ENCODE measurements at places on chromosomes 7 and 10. TPM values are rescaled to one million over a fixed set of nuclear protein-coding genes. Genes with fewer than 3 reads are reported as not detected.

MMP21 gene
- not detected for polyA plus RNA-seq

CALY gene
- polyA plus RNA-seq, result 3.3 TPM

TMEM236 gene
- polyA plus RNA-seq, result not detected

SEMA3A gene
- polyA plus RNA-seq, result 16.5 TPM

DNA sequence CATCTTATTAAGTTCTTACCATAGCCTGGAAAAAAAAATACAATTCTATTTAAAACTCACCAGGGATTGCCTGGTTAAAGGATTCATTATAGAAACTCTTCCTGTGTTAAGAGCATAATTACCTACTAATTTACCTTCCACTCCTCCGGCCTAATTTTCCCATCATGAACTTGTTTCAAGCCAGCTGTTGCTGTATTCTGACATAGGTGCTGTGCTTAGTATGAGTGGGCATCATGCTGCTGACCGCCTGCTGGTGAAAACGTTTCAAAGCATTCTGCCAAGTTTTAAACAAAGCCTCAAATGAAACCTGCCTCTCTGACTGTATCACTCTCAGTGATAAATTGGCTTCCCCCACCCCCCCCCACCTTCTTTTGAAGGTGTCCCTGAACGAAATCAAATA lies 47.8 kb upstream of the KCNMA1 start:
- no peak for DNase-seq

GRCh38 chr10:5497948-5498730 lies 1.2 kb downstream of the CALML5 start:
- no peak for DNase-seq

- peak; percentile 82 for DNase-seq
These were observed 11.8 kb downstream of the ZAN start for GRCh38 chr7:100745184-100745583.

- no peak for DNase-seq
These were observed 122.3 kb downstream of the ADCY1 start for GRCh38 chr7:45696476-45696875.

- peak; percentile 89 for DNase-seq
These were observed 473 bp downstream of the ADCK2 start for GRCh38 chr7:140673063-140673773.

GRCh38 chr7:132206594-132206993 lies 369.7 kb downstream of the PLXNA4 start:
- DNase-seq, result no peak

GRCh38 chr7:39493934-39494333 lies 72.3 kb upstream of the YAE1 start:
- DNase-seq, result no peak

DNA sequence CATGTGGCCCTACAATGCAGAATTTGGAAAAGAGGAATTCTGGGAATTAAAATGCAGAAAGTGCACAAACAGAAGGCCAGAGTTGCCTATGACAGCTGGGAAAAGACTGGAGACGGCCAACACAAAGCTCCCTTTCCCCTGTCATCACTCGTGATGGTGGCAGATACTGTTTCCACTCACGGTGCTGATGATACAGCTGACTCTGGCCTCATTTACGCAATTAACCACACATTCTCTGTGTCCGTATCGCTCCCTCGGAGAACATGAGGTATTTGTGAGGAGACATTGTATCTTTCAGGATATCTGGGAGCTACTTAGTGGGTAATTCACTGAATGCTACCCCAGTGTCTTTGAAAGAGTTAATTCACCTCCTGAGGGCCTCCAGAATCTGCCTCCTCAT lies 172.8 kb downstream of the TAX1BP1 start:
- DNase-seq, result no peak

DNA sequence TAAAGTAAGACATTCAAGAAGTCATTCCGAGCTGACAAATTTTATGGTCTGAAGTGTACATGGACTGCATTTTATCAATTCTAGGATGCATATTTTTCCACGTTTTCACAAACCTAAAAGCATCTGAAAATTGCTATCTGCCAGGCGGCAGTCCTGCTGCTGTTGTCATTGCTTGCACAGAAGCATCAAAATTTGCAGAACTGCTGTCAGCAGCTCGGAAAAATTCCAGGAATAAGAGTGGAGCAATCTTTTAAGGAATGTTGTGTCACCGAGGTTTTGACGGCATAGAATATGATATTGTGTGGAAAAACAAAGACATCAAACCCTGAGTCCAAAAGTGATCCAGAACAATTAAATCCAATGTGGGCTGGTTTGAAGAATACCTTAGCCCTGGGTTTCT lies 61.4 kb downstream of the CHCHD3 start:
- DNase-seq, result no peak

- DNase-seq, result no peak
These were observed 3.1 kb downstream of the PCOLCE start for GRCh38 chr7:100604976-100605911.

GRCh38 chr10:131568866-131569265 lies 257.3 kb upstream of the TCERG1L start:
- DNase-seq, result no peak

DNA sequence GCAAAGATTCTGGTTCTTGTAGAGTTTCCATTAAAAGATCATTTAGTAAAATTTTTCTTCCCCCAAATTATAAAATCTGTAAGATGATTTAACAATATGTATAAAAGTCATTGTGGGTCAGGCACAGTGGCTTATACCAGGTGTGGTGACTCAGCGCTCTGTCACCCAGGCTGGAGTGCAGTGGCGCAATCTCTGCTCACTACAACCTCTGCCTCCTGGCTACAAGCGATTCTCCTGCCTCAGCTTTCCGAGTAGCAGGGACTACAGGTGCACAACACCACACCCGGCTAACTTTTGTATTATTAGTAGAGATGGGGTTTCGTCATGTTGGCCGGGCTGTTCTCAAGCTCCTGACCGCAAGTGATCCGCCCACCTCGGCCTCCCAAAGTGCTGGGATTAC lies 68.0 kb downstream of the SEPTIN14 start:
- no peak for DNase-seq

DNA sequence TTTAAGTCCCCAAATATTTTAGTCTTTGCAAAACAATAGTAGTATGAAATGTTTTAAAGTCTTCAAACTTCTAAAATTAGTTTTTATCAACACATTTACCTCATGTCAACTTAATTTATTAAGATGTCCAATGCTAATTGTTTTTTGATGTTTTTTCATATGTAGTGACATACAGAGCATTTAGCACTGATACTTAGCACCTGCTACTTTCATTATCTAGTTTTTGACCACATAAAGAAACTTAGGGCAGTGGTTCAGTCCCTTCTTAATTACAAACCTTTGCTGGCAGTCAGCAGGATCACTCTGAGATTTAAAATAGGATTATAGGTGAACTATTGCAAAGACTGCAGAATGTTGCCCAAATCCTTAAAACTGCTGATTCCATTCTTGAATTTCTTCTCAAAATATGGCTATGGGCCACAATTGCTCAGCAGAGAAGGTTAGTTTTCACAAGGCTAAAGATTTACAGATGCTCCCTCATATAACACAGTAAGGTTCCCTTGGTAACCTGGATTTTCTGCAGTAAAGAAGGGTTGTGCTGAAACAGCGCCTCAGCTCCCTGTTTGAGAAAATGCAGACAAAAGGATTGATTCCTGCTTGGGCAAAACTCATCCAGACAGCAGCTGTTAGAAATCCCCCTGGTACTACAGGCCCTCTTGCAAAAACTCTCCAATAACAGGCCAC lies 3.4 kb downstream of the GPR85 start:
- no peak for DNase-seq

DNA sequence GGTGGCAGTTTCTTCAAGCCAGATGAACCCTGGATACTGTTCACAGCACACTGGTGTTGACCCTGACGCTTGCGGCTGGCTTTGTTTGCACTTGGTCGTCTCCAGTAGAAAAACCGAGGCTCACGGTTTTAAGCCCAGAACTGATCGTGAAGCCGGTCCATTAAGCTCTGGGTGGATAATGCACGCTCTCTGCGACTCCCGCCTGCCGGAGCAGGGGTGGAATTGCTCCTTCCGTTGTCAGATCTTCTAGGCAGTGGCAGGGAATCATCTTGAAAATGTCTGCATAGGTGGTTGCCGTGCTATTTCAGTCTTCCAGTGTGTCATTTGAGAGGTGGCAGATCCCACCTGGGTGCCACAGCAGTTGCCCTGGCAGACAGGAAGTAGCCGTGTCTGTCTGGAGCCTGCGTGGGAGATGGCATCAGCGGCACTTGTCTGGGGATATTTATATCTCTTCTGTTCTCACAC lies 35.9 kb upstream of the AP5Z1 start:
- DNase-seq, result peak; percentile 77

DNA sequence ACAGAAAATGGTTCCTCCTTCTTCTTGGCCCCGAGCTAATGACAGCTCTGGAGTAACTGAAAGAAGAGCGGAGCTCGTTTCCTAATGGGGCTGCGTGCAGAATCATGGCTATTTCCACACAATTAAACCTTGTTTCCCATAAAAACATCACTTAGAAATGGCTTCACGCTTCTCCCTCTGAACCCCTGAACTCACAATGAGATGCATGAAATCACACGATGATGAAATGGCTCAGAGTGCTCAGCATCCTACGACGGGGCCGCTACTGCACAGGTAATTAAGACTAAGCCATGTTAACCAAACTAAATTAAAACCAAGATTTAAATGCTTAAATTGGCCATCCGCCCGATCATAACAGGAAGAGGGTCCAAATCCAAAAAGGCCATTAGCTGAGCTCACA lies 80.0 kb upstream of the DNAAF5 start:
- DNase-seq, result no peak

GRCh38 chr10:37856881-37857286 lies 526 bp downstream of the ZNF248 start:
- DNase-seq, result peak; percentile 41

DNA sequence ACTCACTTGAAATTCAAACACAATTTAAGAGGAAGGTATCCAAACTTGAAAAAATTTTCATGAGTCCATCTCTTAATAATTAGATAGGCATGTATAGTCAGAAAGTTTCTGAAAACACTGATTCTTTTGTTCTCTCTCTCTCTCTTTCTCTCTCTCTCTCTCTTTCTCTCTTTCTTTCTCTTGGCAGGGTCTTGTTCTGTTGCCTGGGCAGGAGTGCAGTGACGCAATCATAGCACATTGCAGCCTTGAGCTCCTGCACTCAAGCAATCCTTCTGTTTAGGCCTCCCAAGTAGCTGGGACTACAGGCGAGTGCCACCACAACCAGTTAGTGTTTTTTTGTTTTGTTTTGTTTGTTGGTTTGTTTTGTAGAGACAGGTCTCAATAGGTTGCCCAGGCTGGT lies 59.3 kb downstream of the PRTFDC1 start:
- no peak for DNase-seq

GRCh38 chr10:47268696-47269095 lies 31.3 kb upstream of the GDF10 start:
- no peak for DNase-seq

DNA sequence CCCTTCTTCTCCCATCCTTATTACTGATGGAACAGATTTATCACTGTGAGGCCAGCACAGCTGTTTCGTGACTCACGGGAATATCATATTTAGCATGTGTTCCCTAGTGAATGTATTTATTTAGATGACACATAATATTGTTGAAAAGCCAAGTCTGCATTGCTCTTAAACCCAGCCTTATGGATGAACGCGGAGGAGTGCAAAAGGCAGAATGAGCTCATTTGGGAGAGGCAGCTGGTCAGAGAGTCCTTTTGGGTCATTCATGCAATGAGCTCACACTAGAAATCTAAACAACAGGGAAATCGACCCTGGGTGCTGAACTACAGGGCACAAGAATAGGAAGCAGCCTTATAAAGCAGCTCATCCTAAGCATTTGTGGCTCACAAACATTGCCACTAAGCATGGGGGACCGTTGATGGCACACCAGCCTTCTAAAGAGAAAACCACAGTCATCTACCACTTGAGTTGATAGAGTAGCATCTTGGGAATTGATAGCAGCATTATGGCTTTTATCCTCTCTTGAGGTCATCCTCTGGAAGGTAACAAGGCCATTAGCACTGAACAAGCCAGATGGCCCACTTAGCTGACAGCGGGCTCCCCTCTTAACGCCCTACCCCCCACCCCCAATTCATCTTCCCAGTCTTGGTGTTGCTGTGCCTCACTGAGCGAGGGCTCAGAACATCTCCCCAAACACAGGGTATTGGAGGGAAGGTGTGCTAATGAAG lies 32.9 kb upstream of the SDK1 start:
- no peak for DNase-seq

DNA sequence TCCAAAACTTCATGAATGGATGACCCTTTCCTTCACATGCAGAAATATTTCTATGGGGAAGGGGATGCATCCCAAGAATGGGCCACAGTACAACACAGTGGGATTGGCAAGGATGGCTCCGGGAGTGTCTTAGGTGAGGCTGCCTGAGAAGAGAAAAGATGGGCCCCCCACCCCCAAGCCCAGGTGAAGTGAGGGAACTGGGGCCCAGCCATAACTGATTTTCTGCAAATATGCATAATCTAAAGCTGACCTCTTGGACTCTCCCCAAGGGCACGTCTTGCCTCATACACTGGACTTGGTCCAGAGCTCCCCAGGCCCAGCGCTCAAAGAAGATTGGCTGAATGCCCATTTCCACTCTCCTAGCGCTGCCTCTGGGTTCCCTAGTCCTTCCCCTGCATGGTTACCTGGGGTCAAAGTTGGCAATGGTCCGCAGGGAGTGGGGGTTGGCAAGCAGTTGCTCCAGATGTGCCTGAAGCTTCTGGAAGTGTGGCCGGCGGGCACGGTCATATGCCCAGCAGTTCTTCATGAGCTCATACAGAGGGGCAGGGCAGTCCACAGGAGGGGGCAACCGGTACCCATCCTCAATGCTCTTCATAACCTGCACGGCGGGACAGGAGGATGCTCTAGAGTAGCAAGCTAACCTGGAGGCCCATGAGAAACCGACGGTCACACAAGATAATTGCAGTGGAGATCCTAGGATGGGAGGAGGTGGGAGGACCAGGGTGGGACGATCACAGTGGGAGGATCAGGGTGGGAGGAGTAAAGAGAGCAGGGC lies 12.3 kb downstream of the ZYX start:
- no peak for DNase-seq

- no peak for DNase-seq
These were observed 135.1 kb downstream of the CHRM2 start for GRCh38 chr7:137003566-137003965.

GRCh38 chr10:116978901-116979300 lies 26.1 kb downstream of the SHTN1 start:
- no peak for DNase-seq

- DNase-seq, result peak; percentile 77
These were observed 7.9 kb downstream of the SLC25A28 start for GRCh38 chr10:99612167-99612831.

DNA sequence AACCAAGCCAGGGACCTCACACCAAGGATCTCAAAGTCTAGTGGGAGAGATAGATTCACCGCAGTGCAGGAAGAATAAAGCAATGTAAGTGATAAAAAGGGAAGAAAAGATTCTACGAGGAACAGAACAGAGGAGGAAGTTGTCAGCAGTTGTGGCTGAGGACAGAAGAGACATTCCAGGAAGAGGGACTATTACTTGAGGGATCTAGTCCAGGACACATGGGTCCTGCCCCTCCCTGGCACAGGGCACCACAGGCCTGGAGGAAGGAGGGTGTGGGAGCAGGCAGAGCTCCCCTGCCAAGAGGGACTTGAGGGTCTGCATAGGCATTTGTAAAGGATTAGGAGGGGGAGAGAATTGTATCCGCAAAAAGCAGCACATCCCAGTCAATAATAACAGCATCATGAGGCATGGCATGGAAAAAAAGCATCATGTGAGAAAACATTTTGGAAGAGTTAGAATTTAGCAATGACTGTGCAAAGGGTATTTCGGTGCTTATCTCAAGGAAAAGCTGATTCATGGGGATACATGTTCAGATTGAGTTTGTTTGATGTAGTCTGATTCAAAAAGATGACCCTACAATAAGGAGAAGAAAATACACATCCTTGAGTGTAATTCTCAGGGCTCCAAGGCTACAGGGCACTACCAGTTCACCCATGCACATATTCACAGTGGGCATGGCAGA lies 12.7 kb downstream of the C10orf71 start:
- DNase-seq, result no peak
